ENCODE measurements at places on chromosomes 6 and 20. TPM values are rescaled to one million over a fixed set of nuclear protein-coding genes. Genes with fewer than 3 reads are reported as not detected.

Gene PRSS16
- 29.8 TPM for total RNA-seq

Gene TRIM15
- 47.3 TPM for total RNA-seq

Gene HCK
- 3.7 TPM for total RNA-seq

Gene MOG
- total RNA-seq = not detected

Gene ADGRF5
- 3.3 TPM for total RNA-seq

GRCh38 chr6:100518588-100518987 is 53.9 kb upstream of the SIM1 start:
- no peaks in the 10 kb centered on the region for H3K4me1 ChIP-seq
- no peaks in the 10 kb centered on the region for H3K36me3 ChIP-seq
- H3K4me3 ChIP-seq = no peak overlapping the region
- no peaks in the 10 kb centered on the region for H3K27me3 ChIP-seq
- DNase-seq = no peak

- no peak for DNase-seq
- H3K4me1 ChIP-seq = no peaks in the 10 kb centered on the region
- no peaks in the 10 kb centered on the region for H3K27me3 ChIP-seq
- no peak overlapping the region for H3K27ac ChIP-seq
- H3K4me3 ChIP-seq = no peak overlapping the region
- H3K36me3 ChIP-seq = no peaks in the 10 kb centered on the region
Observed at GRCh38 chr6:155093430-155093829, 98.3 kb downstream of the TIAM2 start.

DNA sequence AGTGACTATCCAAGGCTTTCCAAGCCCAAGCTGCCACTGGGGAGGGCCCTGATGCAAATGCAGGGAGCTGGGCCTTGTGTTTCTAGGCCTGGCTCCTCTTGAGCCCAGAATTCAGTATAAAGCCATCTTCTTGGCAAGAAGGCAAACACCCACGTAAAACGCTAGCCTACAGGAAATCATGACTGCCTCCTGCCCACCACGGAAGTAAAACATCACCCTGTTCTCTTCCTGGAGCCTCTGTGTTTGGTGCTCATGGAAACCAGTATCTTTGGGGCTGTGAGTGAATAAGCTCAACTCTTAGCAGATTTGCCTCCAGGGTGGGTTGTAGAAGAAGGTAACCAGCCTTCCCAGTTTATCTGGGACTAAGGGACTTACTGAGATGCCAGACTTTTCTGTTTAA is 271.0 kb downstream of the ZNF217 start:
- no peaks in the 10 kb centered on the region for H3K4me1 ChIP-seq
- no peak overlapping the region for H3K27ac ChIP-seq
- no peaks in the 10 kb centered on the region for H3K36me3 ChIP-seq
- H3K4me3 ChIP-seq = no peak overlapping the region
- H3K27me3 ChIP-seq = no peaks in the 10 kb centered on the region

- DNase-seq = no peak
- no peaks in the 10 kb centered on the region for H3K27me3 ChIP-seq
- H3K4me3 ChIP-seq = no peak overlapping the region
- no peaks in the 10 kb centered on the region for H3K36me3 ChIP-seq
- no peak overlapping the region for H3K27ac ChIP-seq
Observed at GRCh38 chr6:139967497-139967896, 593.0 kb upstream of the CITED2 start.

DNA sequence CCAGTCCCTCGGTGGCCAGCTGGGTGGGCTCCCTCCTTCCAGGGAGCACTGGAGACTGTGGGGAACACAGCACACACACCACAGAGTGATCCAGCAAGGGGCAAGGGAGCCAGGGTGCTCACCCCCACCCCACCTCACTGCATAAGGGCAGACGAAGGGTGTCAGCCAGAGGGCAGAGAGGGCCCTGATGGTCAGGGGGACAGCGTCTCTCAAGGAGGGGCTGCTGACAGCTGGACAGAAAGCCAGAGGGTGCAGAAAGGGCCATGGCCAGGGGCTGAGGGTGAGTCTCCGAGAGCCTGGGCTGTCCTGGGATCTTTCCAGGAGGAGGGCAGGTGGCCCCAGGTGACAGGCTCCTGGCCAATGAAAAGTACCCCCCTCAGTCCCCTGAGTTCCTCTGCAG is 73.4 kb upstream of the PMEPA1 start:
- H3K36me3 ChIP-seq = no peaks in the 10 kb centered on the region
- H3K27me3 ChIP-seq = no peaks in the 10 kb centered on the region
- DNase-seq = no peak
- no peaks in the 10 kb centered on the region for H3K4me1 ChIP-seq
- H3K27ac ChIP-seq = no peak overlapping the region
- no peak overlapping the region for H3K4me3 ChIP-seq

- H3K27me3 ChIP-seq = no peaks in the 10 kb centered on the region
- no peak for DNase-seq
- H3K4me3 ChIP-seq = peak overlapping the region; percentile 78
- peak overlapping the region; percentile 55 for H3K27ac ChIP-seq
- no peaks in the 10 kb centered on the region for H3K36me3 ChIP-seq
Observed at GRCh38 chr6:3456395-3456897, 404 bp downstream of the SLC22A23 start.

- no peaks in the 10 kb centered on the region for H3K27me3 ChIP-seq
- H3K36me3 ChIP-seq = no peaks in the 10 kb centered on the region
- peak overlapping the region; percentile 64 for H3K4me3 ChIP-seq
- peak overlapping the region; percentile 95 for H3K27ac ChIP-seq
Observed at GRCh38 chr20:32482143-32482441, 103.0 kb downstream of the NOL4L start.

DNA sequence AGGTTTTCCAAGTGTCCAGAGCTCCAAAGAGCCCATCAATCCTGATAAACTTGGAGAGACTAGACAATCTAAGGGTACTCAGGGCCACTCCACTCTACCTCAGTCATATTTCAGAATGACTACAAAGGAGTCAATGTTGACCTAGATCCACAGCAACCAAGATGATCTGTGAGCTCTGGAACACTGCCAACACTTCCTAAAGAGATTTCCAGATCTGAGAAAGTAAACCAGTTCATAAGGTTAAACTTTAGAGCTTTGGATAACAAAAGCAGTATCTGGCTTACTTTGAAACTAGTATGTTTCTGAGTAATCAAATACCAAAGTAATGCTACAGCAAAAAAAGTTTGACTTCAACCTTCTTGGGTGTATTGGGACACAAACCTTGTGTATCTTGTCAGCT is 122.7 kb downstream of the BTBD9 start:
- no peak overlapping the region for H3K27ac ChIP-seq
- H3K4me3 ChIP-seq = no peak overlapping the region
- H3K36me3 ChIP-seq = no peaks in the 10 kb centered on the region
- DNase-seq = no peak
- H3K4me1 ChIP-seq = no peaks in the 10 kb centered on the region
- H3K27me3 ChIP-seq = no peaks in the 10 kb centered on the region

DNA sequence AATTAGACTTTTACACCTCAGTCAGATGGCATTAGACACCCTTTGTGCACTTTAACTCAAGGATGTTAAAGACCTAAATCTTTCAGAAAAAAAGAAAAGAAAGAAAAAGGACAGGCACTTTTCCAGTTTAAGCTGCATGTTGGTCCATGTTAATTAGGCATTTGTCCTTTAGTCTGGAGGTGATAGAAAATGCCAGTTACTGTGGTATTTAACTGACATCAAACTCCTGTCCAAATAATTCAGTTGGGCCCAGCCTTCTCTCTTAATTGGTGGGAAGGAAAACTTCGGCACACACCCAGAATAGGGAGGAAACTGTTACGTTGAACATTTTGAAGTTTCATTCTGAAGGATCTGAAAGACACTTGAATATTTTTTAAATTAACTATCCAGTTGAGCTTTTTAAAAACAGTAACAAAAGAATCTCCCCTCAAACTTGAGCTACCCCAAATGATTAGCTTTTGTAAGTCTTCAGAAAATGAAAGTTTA is 30.3 kb downstream of the RREB1 start:
- no peak overlapping the region for H3K4me3 ChIP-seq
- DNase-seq = no peak
- no peaks in the 10 kb centered on the region for H3K36me3 ChIP-seq
- H3K27ac ChIP-seq = peak overlapping the region; percentile 76
- H3K27me3 ChIP-seq = no peaks in the 10 kb centered on the region
- H3K4me1 ChIP-seq = peaks cover 18% of the 10 kb centered on the region

- peak within 1 kb of the TSS; percentile 54 for H3K4me3 ChIP-seq
- no peak within 1 kb of the TSS for H3K27ac ChIP-seq
- no peaks in the 10 kb centered on the region for H3K36me3 ChIP-seq
- no peak for DNase-seq
Observed at GRCh38 chr6:136921936-136922684, at the start of gene SLC35D3. Gene SLC35D3, plus strand, starts transcription at chr6:136922301. Its CDS starts 128 bp downstream, at chr6:136922429.

GRCh38 chr6:44539701-44540355 is 152.3 kb downstream of the CDC5L start:
- no peak overlapping the region for H3K27ac ChIP-seq
- no peaks in the 10 kb centered on the region for H3K27me3 ChIP-seq
- H3K4me3 ChIP-seq = no peak overlapping the region
- no peaks in the 10 kb centered on the region for H3K4me1 ChIP-seq
- no peaks in the 10 kb centered on the region for H3K36me3 ChIP-seq

DNA sequence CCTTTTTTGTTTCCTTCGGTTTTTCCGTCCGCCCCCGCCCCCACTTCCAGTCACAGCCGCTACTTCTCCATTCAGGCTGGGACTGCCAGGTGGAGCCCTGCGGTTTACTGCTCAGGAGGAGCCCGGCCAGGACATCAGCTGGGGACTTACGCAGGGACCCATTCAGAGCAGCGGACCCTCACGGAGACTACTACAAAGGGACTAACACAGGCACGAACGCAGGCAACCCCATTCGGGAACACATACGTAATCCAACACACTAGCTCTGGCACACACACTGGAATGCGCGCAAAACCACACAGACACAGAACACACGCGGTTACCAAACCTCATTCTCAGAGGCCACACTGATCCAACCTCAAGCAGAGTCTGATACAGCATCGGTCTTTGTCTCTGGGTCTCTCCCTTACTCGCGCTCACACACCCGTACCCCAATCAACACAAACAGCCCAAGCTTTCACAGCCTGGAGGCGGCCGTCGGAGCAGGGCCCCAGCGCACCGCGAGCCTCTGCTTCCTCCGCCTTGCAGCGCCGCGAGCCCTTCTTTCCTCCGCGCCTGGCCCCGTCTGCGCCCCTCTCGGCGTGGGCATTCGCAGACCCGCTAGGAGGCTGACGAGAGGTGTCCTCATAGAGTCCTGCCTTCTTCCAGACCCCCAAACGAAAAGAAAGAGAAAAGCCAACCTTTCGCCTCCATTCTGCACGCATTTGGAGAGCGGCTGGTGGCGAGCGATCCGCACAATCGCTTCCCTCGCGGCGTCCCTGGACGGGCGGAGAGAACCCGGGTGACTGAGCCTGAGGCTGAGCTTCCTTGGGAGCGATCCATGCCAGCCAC is 1.1 kb upstream of the SLC32A1 start:
- H3K27ac ChIP-seq = no peak overlapping the region
- no peaks in the 10 kb centered on the region for H3K4me1 ChIP-seq
- no peaks in the 10 kb centered on the region for H3K36me3 ChIP-seq
- no peak for DNase-seq
- peaks cover 74% of the 10 kb centered on the region for H3K27me3 ChIP-seq
- no peak overlapping the region for H3K4me3 ChIP-seq

DNA sequence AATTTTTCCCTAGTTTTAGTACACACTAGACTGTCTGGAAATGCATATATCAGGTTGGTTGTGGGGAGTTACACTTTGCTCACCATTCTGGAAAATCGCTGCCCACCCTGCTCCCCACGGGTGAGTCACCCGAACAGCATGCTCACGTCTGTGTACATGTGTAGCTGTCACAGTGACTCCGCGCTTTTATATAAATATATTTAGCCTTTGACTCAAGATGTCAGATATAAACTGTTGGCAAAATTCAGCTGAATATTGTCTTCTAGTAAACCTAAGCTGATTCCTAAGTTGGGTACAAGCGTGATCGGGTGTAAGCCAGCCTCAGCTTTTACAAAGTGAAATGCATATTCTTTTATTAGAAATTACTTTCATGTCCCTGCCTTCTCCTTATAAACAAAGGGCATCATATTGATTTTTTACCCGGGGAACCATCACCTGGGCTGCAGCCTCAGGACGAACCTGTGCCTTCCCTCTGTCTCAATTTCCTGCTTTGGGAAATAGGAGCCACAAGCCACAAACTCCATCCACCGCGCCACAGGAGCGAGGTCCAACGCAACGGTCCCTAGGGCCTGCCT is 4.3 kb downstream of the SDCBP2 start:
- no peaks in the 10 kb centered on the region for H3K4me1 ChIP-seq
- H3K36me3 ChIP-seq = no peaks in the 10 kb centered on the region
- peak overlapping the region; percentile 97 for H3K27ac ChIP-seq
- H3K27me3 ChIP-seq = no peaks in the 10 kb centered on the region

Data from colonic mucosa (tissue), 4 donors.